ENCODE measurements at places on chromosomes 5 and 9.

DNA sequence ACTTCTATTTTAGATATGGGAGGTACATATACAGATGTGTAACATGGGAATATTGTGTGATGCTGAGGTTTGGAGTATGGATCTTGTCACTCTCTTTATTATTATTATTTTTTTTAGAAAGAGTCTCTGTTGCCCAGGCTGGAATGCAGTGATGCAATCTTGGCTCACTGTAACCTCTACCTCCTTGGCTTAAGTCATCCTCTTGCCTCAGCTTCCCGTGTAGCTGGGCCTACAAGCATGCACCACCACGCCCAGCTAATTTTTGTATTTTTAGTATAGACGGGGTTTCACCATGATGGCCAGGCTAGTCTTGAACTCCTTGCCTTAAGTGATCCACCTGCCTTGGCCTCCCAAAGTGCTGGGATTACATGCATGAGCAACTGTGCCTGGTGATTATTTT, 138.4 kb upstream of the SLC28A3 start:
- no peak for DNase-seq

- DNase-seq = no peak
These were observed 40.7 kb upstream of the CTXN3 start for GRCh38 chr5:127608077-127608660.

DNA sequence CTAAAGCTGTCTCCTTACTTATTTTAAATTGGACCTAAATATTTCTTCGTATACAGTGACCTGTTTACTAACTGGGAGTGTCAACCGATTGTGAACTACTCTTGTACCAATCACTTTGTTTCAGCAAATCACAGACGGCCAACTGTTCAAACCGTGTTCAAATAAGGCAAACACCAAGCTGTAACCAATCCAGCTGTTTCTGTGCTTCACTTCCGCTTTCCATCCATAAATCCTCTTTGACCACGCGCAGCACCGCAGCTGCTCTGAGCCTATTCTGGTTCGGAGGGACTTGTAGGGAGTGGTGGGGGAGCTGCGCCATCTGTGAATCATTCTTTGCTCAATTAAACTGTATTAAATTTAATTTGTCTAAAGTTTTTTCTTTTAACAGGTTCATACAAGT, 4.8 kb upstream of the FAM240B start:
- DNase-seq = no peak

DNA sequence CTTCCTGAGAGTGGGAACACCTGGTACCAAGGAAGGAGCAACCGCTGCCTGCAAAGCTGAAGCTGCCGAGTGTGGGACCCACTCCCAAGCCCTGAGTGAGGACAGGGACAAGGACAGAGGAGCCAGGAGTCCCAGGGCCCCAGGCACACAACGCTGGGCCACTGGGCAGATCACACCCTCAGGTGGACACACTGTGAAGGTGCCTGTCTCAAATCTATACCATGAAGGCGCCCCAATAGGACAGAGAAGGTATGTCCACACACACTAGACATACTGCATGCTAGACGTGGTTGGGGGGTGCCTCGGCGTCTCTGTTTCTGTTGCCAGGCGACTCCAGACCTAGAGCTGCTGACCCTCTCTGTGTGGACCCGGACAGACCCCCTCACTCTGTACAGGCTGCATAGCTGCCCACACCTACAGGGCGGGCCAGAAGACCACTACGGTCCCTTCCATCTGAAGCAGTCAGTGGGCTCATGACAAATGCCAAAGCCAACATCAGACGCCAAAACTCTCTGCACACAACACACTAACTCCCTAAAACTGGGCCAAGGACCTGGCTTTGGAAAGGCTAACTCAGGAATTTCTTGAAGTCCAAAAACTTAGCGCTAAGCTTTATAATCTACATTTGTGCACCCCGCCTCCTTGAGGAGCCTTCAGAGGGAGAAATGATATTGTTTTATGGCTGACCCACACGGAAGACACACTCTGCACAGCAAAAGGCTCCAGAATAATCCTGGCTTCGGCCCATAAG, 60.7 kb downstream of the ROR2 start:
- no peak for DNase-seq

- no peak for DNase-seq
These were observed 116.9 kb upstream of the TLR4 start for GRCh38 chr9:117587263-117587662.

GRCh38 chr5:96143450-96143849, 181.8 kb upstream of the ELL2 start:
- no peak for DNase-seq

GRCh38 chr5:33691856-33692255, 199.9 kb downstream of the ADAMTS12 start:
- DNase-seq = no peak

DNA sequence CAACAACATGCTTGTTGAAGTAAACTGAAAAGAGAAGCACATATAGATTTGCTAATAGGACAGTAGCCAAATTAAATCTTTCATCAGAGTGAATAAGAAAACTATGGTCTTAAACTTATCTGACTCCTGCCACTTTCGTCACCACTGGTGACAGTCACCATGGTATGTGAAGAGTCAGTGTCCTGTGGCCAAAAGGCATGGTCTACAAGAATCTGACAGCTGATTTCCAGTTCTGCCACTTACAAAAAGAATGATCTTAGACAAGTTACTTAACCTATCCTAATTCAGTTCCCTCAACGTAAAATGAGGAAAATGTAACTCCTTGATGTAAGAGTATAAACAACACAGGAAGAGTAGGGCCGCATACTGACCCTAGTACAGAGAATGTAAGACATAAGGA, 102.0 kb downstream of the LPAR1 start:
- no peak for DNase-seq

DNA sequence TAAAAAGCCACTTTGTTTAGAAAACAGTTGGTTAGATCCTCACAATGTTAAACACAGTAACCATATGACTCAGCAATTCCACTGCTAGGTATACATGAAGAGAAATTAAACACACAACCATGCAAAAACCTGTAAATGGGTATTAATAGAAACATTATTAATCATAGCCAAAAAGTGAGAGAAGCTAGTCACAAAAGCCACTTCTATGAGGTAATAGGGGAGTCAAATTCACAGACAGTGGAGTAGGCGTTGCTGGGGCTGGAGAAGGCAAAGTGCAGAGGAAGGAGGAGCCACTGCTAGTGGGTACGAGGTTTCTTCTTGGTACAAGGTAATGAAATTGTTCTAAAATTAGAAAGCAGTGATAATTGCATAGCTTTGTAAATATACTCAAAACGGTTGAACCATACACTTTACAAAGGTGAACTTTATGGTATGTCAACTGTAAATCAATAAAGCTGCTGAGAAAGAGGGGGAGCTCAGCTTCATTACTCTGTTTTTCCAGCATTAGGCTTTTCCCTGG, 364.4 kb downstream of the GADD45G start:
- peak; percentile 81 for DNase-seq

GRCh38 chr9:109640580-109641371, 139.2 kb upstream of the PALM2AKAP2 start:
- DNase-seq = peak; percentile 49

DNA sequence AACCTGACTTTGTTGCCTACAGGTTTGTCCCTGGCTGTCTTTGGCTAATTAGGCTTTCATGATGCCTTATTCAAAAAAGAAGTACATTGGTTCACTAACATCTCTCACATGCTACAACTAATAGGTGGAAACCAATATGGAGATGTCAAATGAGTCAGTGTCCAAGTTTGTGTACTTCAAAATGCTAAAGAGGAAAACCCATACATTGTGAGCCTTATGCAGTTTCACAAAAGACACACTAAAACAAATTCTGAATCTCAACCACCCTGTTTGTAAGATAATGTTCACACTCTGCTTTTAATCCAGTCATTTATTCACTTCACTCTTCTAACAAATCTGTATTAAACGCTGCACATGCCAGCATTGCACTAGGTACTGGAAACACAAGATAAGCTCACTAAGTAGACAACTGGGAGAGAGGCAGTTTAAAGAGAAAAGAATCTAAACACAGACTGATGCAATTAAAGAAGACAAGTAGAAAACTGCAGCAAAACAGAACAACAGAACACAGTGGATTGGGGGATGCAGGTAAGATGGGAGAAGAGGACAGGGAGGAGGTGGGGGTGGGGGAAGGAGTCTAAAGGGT, 104.1 kb downstream of the DROSHA start:
- no peak for DNase-seq

- peak; percentile 73 for DNase-seq
These were observed 90.4 kb downstream of the ZNF608 start for GRCh38 chr5:124655921-124656511.
